Calu3 (cell line): ENCODE measurements at places on chromosomes 11 and 22.

GRCh38 chr11:57982776-57983175, 40.9 kb upstream of the OR9Q1 start:
- DNase-seq = no peak

DNA sequence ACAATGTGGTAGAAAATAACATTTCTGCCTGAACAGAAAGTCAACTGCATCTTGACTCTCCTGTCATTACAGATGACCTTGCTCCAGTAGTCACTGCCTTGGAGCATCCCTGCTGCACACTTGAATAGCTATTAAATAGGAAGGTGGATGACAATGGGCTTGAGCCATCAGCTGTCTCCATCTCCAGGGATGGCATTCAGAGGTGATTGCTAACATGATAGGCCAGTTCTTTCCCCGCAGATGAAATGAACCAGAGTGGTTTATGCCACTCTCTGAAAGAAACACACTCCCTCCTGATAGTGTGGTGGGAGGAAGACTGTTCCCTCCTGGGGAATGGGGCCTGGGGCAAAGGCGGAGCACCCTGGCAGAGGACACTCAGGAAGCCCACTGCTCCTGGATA, 57.1 kb upstream of the OLFML1 start:
- no peak for DNase-seq

GRCh38 chr22:29370537-29370936, 17.8 kb downstream of the AP1B1 start:
- DNase-seq = no peak

DNA sequence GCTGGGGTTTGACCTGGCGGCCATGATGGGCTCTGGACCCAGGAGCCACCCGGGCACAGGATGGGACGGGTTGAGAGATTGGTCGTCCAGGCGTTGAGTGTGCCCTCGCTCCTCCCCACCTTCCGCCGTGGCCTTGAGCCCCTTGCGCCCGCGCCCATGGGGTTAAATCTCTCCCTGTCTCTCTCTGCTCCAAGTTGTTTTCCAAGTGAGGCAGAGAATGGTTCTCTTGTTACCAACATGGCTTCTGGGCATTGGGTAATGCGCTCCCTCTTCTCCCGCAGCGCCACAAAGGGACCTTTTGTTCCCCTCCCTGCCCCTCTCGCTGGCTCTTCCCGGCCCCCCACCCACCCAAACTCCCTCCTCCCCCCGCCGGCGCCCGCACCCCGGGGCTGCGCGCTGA, 18.8 kb upstream of the PICK1 start:
- no peak for DNase-seq

DNA sequence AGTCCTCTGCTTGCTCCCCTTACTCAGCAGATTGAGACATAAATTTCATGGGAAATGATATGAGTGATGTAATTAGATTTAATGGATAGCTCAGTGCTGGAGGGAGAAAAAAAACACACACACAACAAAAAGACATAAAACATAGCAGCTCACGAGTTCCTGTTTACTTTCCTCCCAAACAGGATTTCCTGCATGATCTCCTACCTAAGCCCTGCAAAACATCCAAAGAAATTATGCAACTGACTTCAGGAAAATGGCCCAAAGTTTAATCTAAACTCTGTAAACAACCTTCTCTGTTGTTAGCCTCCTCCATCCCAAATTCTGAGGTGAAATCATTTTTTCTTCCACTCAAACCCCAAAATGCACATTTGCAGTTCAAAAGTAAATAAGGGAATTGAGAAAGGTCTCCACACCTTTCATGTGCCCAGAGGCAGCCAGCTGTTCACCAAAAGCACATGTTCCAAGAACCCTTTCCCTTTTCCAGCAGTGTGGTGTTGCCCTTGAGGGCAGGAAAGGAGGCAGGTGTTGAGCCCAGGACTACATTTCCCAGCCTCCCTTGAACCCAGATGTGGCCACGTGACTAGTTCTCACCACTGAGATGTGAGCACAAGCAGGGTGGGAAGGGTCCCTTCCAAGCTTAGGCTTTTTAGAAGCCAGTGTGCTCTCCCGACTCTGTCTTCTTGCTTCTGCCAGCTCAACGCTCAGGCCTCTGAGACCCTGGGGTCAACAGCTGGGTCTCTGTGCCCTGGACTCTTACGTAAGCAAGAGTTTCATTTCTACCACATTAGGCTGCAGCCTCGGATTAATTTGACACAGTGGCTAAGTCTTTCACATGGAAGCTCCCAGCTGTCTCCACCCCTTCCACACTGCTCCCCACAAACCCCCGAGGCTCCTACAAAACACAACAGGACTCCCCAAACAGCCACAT, 301.2 kb downstream of the CTTN start:
- DNase-seq = no peak

DNA sequence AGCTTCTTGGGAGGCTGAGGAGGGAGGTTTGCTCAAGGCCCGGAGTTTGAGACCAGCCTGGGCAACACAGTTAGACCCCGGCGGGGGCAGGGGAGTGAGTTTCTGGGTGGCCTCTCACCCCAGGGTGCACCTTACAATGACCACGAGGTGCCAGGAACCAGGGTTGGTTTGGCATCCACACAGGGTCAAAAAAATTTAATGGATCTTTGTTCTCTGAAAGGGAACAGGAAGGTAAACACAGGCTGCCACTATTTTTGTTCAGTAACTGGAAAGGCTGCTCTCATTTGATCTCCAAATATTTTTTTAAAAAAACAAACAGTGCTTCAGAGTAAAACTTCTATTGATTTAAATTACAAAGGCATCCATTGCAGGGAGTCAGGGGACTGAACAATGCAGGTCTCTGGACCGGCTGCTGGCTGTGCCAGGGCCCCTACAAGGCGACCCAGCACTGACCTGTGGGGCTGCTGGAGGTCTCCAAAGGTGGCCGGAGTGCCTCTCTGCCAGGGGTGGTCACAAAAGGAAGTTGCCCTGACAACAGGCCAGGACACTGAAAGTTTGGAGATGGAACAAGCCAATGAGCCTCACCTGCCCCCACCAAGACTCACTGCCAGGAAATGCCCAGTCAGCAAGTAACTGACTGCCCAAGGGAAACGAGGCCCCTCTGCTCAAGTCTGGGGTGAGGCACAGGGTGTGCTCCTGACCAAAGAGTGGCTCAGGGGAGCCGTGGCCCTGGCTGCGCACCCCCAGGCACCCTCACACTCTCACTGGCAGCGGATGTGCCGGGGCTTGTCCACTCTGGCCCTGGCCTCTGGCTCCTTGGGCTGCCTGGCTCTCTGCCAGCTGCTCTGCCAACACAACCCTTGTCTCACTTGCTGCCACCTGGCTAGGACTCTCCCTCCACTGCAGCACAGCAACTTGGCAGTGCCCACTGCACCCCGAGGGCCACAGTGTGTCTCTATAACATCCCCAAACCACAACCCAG, 51.8 kb downstream of the ARFGAP3 start:
- peak; percentile 63 for DNase-seq

GRCh38 chr11:35980686-35981390, 37.0 kb downstream of the LDLRAD3 start:
- no peak for DNase-seq

GRCh38 chr22:19129871-19130270, 1.2 kb upstream of the TSSK2 start:
- DNase-seq = no peak

GRCh38 chr11:62208785-62209144, 292 bp downstream of the SCGB2A1 start:
- DNase-seq = no peak

DNA sequence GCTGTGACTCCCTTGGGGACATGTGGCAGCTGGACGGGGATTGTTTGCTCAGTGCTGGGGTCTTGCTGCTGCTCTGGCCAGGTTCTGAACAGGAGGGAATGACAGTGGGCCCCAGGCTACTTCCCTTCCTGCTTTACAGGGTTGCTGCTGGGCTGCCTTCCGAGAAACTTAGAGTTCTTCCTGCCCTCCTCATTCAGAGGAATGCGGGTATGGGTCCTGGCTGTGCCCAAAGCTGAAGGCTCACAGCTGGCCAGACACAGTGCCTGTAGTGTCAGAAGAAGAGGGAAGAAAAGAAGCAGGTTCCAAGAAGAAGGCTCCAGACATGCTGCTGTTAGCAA, 108.3 kb upstream of the PARVA start:
- DNase-seq = no peak

GRCh38 chr11:85784480-85785265, 26.3 kb downstream of the SYTL2 start:
- DNase-seq = no peak

DNA sequence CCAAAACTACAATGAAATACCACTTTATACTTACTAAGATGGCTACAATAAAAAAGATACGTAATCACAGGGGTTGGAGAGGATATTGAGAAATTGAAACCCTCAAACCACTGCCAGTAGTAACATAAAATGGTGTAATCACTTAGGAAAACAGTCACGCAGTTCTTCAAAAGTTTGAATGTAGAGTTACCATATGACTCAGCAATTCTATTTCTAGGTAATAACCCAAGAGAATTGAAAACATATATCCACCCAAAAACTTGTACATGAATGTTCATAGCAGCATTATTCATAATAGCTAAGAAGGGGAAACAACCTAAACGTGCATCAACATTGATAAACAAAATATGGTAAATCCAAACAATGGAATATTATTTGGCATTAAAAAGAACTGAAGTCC, 24.4 kb upstream of the PSMA1 start:
- no peak for DNase-seq

DNA sequence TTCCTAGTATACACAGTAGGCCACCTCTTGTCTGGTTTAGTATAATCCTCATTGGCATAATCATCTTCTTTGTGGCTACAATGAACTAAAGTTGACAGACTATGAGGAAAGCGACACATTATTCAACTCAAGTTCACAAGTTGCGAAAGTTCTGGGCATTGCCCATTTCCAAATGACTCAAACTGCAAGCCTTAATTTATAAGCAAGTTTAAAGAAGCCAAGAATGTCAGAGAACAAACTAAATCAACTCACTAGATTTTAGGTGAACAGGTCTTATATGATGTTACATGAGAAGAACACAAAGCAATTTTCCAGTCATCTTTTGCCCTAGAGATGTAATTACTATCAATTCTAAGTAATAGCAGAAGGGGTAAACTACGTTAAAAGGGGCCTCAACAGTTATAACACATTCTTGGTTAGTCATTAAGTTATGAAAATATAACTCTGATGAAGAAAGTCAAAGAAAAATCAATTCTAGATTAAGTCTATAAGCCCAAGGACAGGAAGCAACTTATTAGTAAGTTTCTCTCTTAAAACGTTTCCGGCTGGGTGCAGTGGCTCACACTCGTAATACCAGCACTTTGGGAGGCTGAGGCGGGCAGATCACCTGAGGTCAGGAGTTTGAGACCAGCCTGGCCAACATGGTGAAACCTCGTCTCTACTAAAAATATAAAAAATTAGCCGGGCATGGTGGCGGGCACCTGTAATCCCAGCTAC, 21.5 kb downstream of the PICALM start:
- no peak for DNase-seq

DNA sequence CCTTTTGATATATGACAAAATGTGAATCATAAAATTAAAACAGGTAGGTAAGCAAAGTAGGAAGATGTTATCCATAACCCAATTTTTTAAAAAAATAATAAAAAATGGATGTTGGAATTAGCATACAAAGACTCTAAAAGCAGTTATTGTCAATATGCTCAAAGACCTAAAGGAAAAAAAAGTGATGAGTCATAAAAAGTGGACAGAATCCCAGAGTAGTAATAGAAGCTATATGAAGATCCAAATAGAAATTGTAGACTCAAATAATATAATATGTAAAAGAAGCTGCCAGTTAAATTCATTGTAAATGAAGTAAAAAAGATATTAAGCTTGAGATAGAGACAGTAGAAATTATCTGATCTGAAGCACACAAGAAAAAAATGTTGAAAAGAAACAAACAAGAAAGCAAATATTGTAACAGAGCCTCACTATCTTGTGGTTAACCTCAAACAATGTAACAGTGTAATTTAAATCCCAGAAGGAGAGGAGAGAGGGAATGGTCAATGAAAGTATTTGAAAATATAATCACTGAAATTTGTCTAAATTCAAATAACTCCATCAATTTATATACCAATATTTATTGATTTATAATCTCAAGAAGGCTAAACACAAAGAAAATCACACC, 773.4 kb upstream of the RAG2 start:
- DNase-seq = no peak

DNA sequence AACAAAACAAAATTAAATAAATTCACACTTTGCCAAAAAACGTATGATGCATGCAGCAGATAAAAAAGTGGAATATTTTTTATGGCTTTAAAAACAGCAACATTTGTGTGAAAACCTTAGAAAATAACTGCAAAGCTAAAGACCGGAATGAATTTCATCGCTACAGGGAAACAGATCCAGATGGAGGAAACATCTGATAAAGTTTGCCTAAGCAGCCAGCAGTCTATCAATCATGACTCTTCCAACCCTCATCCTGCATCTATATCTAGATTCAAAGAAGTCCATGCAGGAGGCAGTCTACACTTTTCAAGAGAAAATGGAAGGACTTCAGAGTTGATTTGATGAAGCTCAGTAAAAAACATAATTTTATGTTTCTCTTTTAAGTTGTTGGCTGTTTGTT, 126.8 kb downstream of the SWAP70 start:
- DNase-seq = no peak

DNA sequence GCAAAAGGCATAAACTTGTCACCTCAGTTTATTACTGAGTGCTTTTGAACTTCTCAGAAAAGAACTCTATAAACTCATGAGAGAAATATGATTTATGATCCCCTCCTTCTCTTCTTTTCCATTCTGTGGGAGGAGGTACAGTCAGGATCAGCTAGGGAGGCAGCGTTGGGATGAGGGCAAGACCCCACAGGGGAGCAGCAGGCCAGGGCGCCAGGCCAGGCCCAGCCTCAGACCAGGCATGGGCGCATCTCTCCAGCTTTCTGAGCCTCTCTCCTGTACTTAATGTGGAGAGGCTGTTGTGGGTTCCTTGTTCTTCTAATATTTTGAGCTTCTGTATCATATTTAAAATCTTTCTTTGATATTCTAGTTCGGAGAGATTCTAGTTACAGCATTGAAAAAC, 71.7 kb downstream of the C22orf31 start:
- DNase-seq = no peak

GRCh38 chr11:69443138-69443967, 38.1 kb upstream of the LINC01488 start:
- peak; percentile 83 for DNase-seq

GRCh38 chr22:36816636-36817524, at the start of gene PVALB:
TSS of gene PVALB (minus strand) at chr22:36817035. CDS start at chr22:36817005, 30 bp downstream.
- DNase-seq = peak; percentile 32
